Pulmonary artery endothelial cell (primary cell): ENCODE measurements at places on chromosomes 2 and 18. TPM values are rescaled to one million over a fixed set of nuclear protein-coding genes. Genes with fewer than 3 reads are reported as not detected.

Gene FBXO15
- total RNA-seq, result 0.18 TPM in 1 of 2 replicates, not detected in the other

Gene REG3A
- not detected in 2 replicates for total RNA-seq

Gene GRHL1
- total RNA-seq, result 0.53 and 1.2 TPM in 2 replicates

Gene EFR3B
- 0.28 and 0.40 TPM in 2 replicates for total RNA-seq

Gene PDCD1
- not detected in 2 replicates for total RNA-seq

Gene HPCAL1
- total RNA-seq, result 69.1 and 105 TPM in 2 replicates

Gene POU3F3
- total RNA-seq, result not detected in 2 replicates
